SHP77 treated with DMSO at 0.1 percent for 48 hours (cell line): ENCODE measurements at places on chromosomes 4 and X.

DNA sequence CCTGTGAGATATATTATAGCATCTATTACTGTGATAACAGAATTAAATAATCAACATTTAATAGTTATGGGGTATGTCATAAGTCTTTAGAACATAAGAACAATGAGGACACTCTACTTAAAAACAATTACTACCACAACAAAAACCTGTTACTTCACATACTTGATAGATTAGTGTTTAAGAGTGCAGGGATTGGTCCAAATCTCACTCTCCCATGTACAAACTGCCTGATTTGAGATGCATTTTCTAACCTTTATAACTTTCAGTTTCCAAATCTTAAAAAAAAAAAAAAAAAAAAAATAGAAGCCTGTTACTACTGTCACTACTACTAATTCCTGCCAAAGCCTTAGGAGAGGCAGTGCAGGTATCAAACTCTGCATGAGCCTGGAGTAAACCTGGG, 5.6 kb downstream of the PCDH18 start:
- DNase-seq, result no peak

GRCh38 chr4:1783970-1784369, 9.1 kb upstream of the FGFR3 start:
- no peak for DNase-seq

GRCh38 chr4:109495514-109495913, 61.9 kb downstream of the SEC24B start:
- no peak for DNase-seq

DNA sequence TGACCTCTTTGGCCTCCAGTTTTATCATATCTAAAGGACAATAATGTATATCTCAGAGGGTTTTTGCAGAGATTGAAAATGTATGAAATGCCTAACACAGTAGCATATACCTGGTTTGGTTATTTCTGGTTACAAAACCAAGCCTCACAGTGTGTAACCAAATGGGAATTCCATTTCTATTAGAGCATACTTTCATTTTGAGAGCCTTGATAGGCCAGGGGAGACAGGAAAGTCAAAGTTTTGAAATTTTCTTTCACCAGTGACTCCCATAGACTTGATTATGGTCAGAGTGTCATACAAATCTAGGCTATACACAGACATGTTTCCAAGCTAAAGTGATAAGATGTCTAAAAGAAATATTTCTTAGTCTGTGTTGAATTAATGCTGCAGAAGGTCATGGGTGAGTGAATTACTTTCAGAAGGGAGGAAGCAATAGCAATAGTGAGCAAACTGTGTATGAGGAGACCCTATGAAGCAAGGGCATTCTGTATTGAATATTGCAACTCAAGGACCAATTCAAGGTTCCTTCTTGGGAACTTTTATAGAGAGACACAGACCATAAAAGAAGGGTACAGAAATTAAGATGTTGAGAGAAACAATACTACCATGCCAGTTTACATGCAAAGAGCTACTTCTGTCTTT, 151.1 kb downstream of the PDE5A start:
- DNase-seq, result no peak

- no peak for DNase-seq
These were observed 4.7 kb downstream of the NUDT6 start for GRCh38 chr4:122917731-122918130.

DNA sequence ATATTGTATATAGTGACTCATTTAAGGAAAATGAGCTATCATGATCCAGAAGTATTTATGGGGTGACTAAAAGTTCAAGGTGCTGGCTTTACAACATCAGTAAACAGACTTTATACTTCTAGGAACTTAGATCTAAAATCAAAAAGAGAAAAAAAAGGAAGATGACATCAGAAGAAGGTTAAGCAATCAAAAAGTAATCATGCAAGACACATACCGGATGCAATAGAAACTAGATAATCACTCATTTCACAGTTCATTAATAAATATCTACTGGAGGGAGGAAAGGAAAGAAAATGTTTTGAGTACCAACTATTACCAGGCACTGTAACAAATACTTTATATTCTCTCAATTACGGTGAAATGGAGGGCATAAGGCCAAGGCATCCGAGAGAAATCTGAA, 276.4 kb downstream of the SPRY1 start:
- no peak for DNase-seq

GRCh38 chr4:127479031-127479622, 153.6 kb upstream of the INTU start:
- DNase-seq, result peak; percentile 0

DNA sequence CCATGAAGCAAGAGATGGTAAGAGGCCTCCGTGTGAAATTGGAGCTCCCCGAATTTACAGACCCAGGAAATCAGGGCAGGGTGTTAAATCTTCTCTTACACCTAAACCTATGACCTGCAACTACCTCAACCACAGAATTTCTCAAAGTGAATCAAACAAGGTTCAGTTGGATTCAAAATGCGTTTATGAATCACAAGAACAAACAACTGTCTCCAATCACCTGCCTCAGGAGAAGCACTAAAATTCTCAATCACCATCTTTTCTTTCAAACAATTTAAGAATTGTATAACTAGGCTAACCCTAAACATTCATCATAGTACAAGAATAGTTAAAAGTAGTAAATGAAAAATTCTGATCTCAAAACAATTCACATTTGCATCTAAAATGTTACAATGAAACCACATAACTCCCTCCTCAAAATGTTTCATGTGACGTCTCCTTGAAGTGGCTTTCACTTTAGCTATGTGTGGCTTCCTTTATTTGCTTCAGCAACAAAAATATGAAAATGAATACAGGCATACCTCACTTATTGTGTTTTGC, 19.2 kb downstream of the PPP3CA start:
- no peak for DNase-seq

DNA sequence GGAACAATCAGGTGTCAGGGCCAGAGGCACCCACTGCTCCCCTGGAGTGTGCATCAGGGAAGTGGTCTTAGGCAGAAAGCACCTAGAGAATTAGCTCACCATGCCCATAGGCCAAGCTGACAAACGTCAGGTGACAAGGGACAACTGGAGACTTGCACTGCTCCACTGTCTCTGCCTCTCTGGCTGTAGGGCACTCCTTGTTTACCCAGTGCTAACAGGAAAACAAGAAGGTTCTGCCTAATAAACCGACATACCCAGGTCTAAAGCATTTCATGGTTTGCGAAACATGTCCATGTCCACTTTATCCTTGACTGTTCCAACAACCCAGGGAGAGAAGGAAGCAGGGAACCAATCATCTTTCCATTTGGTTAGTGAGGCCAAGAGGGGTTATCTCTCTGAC, 92.5 kb upstream of the MAMLD1 start:
- DNase-seq, result no peak

- no peak for DNase-seq
These were observed 202.9 kb upstream of the NPY2R start for GRCh38 chr4:155005395-155006090.

DNA sequence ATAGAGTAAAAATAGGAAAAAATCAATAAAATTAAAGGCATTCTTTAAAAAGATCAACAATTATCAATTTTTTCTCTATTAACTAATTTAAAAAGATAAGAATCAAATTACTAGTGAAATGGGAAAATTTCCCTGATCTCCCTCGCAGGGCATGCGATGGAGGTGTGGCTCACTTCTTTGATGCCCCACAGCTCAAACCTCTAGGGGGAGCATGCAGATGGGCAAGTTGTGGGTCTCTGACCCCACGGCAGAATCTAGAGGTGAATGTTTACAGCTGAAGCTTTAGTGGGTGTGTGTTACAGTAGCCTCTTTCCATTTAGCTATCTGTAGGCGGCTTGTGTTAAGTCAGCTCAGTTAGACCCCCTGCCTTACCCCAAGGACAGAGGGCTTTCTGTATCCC, 1348.8 kb downstream of the PCDH18 start:
- no peak for DNase-seq

DNA sequence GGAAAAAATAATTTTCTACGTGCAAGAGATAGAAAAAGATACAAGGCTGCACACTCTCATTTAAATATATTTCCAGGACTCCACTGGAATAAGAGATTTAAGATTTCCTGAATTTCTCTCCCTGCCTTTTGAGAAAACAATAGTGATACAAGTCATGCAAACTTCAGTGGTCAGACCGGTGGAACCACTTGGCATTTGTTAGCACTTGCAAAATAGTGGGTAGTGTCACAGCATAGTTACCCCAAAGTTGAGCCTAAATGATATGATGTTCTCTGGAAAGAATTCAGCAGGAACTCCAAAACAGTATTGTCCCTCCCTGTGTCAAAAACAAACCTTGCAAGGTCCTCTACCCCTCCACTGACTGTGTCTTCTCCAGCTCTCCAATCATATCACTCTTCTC, 102.3 kb downstream of the ANKRD50 start:
- DNase-seq, result no peak

GRCh38 chr4:56990109-56990905, 11.6 kb downstream of the POLR2B start:
- no peak for DNase-seq

GRCh38 chrX:51336584-51336983, 4.0 kb downstream of the NUDT10 start:
- DNase-seq, result no peak

DNA sequence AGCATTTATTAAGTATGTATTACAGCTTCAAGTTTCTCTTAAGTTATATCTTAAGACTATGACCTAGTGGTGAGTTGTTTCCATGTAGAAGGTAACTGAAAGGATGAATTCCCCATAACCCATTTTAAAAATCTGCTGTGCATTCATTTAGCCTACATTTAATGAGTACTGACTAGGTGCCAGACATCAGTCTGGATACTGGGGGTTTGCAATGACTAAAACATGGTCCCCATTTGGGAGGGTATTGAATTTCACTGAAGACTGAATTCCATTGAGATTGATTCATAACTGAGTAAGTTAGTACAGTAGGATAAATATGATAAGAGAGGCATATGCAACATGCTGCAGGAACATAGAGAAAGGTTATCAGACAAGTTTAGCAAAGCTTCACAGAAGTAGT, 241.5 kb downstream of the FRAS1 start:
- no peak for DNase-seq

- DNase-seq, result no peak
These were observed 71.3 kb upstream of the LDB2 start for GRCh38 chr4:16969696-16970135.

DNA sequence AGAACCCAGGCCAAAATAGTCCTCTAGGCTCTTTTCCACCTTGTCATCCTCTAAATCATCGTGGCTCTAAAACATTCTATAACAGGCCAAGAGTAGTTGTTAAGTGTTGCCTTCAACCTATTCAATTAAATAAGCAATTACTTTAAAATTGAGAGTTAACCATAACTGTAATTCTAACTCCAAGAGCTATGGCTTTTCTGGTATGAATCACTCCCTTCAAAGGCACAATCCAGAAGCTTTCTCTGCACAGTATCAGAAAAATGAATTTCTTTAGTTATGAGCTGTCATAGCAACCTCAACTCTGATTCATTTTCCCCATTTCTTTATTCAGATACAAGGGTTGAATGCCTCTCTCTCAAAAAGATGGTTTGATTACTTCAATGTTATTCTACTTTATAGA, 21.7 kb downstream of the INPP4B start:
- DNase-seq, result no peak
